ENCODE measurements at places on chromosomes 3 and 15. TPM values are rescaled to one million over a fixed set of nuclear protein-coding genes. Genes with fewer than 3 reads are reported as not detected.

The IL5RA gene
- total RNA-seq, result not detected

DNA sequence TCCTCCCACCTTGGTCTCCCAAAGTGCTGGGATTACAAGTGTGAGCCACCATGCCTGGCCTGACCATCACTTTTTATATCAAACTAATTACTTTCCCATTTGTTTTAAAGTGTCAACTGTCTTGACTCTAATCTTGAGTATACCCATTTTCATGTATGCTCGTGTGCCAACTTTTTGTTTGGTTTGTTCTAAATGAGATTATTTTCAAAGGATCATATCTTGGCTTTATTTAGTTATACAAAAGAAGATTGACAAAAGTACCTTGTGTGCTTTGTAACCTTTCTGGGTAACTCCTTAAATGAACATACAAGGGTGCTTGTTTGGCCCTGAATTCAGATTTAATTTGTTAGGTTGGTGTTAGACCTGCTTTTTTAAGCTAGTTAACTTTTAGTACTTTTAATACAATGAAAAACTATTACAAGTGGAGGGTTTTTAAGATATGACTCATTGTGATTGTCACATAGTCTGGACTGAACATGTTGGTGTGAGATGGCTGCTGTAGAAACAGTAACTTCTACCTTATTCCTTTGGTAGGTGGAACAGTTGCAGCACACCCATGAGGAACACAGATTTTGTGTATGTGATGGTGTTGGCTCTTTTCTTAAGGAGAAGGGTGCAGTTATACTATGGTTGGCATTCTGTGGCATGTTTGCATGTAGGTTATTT, 10.7 kb downstream of the KIF23 start:
- DNase-seq, result no peak

The GOLGA6B gene
- not detected for total RNA-seq

DNA sequence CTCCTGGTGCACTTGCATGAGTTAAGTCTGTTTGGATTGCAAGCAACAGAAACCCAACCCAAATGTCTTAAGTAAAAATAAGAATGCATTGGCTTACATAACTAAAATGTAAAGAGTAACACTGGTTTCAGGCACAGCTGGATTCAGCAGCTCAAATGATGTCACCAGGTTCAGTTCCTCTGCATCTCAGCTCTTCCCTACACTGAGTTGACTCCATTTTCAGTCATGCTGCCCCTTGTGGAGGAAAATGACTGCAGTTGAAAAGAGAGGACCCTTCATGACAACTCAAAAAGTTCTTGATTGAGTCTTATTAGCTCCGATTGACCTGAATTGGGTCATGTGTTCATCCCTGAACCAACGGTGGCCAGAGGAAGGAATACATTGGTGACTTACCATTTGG, 138.5 kb upstream of the ABI3BP start:
- no peak for DNase-seq

Measured in posterior vena cava (tissue), 2 donors.